ENCODE measurements at places on chromosomes 1 and 21.

- no peak for DNase-seq
Measured at GRCh38 chr1:64969305-64970046, 3.1 kb upstream of the JAK1 start.

- DNase-seq = no peak
Measured at GRCh38 chr1:222916100-222916499, 101.3 kb downstream of the DISP1 start.

GRCh38 chr1:204123376-204123775 is 28.5 kb downstream of the ETNK2 start:
- DNase-seq = no peak

DNA sequence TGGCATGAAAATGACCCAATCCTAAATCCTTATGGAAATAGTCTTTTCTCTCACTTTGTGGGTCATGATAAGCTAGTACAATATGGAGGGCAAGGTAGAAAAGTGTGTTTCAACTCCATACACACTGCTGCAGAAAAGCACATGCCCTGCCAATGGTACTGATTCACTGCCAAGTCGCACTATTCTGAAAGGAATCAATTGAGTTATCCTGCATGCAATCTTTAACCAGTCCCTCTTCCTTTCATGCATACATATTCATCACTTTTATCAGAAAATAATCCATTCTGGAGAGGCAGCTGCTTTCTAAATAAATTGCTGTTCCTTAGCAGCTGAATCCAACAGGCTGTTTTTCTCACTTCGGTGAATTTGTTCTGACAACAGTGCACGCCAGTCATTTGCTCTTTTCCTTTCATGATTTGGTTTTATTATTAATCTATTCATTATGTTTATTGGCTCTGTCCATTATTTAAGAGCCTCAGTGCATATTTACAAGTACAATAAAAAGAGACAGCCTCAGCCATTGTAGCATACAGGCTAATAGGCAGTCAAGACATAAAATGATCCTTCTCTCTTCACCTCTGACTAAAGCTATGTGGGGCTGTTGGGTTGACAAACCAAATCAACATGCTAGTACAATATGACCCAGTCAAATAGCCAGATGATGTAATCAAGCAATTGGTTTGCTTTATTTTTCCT is 108.8 kb downstream of the CHD1L start:
- DNase-seq = no peak

- DNase-seq = no peak
Measured at GRCh38 chr1:100131623-100132022, 1.1 kb downstream of the SASS6 start.

DNA sequence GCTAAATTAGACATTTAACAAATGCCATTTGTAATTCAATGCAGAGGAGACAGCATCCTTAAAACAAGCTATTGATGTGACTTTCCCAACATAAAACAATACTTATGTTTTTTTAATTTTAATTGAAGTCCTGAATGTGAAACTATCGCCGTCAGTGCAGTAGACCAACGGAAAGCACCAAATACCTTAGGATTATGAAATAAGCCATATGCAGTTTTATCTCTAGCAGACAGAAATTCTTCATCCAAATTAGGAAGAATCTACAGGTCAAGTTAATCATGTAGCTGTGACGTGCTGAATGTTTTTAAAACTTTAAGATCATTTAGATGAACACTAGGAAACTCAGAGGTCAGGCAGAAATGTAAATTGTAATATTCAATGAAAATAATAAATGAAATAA is 714 bp upstream of the ST6GALNAC5 start:
- DNase-seq = no peak

GRCh38 chr1:30856260-30856790 is 52.2 kb downstream of the SDC3 start:
- DNase-seq = no peak

DNA sequence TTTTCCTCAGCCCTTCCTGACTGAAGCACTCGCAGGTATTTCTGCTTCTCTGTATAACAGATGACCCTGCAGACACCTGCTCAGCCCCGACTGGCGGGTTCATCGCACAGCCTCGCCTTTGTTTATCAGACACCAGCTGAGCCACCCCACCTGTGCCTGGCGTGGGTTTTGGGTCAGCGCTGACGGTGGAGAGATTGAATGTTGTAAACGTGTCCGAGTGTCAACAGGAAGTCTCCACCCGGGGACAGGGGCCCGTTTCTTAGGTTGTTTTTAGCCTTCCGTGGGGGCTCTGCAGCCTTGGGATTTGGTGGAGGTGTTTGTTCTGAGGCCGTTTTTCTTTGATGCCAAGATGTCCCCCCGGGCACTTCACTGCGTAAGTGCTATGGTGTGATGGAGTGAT is 60.1 kb downstream of the COL18A1 start:
- DNase-seq = peak; percentile 14

GRCh38 chr1:17309426-17310067 is 1.6 kb downstream of the PADI4 start:
- no peak for DNase-seq

DNA sequence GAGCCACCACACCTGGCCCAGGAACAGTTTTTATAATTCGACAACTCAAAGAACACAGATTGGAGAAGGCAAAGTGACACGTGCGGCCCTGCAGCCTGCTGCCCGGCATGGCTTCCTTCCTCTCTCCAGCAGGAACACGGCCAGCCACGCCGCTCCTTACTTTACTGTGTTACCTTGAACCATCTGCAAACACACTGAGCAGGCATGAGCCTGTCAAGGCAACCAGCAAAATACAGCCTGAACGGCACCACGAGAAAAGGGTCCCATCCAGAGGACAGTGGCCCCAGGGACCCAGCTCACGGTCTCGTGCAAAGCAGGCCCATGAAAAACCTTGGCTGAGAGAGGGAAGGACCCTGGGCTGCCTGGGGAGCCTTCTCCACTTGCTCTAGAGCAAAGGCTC is 38.8 kb downstream of the NPHP4 start:
- DNase-seq = no peak

DNA sequence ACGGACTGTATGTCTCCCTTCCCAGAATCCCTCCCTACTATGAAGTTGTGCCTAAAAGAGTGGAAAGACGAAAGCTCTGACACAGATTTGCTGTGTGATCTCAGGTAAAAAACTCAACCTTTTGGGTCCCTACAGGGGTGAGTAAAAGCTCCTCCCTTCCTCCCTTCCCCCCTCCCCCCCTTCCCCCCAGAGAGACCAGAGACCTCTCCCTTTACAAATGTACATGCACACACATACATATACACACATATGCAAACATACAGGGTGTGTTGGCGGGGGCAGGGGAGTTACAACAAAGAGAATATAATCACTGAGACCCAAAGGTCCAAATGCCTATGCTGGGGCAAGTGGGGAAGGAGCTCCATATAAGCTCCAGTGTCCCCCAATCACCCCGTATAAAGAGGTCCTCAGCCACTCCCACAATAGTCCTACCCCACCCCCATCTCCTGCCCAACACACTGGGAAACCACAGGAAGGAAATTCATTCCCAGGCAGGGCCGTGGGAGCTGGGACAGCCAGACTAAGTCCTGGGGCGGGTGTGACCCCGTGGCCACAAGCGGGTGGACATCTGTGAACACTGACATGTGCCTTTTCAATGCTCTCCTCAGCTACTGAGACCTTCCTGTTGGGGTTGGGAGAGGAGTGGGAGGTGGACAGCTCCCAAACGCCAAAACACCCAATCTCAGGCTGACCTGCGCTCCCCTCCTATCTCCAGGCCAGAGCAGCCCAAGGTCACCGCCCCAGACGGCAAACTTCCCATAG is 2.0 kb downstream of the MEF2D start:
- DNase-seq = peak; percentile 77

DNA sequence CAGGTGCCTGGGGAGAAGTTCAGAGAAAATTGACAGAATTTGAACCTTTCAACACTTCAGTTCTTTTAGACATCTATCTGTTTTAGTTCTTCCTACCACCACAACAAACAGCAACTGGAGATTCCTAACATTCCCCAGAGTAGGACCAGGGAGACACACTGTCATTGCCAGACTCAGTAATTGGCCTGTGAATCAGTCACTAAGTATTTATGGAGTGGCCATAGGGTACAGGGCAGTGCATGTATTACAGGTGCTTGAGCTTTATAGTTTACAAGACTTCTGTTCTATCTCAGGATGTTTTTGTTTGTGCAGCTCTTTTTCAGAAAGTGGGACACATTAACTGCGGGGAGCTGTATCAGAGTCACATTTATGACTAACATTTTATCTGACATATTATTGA is 1.7 kb downstream of the CDC14A start:
- DNase-seq = no peak

DNA sequence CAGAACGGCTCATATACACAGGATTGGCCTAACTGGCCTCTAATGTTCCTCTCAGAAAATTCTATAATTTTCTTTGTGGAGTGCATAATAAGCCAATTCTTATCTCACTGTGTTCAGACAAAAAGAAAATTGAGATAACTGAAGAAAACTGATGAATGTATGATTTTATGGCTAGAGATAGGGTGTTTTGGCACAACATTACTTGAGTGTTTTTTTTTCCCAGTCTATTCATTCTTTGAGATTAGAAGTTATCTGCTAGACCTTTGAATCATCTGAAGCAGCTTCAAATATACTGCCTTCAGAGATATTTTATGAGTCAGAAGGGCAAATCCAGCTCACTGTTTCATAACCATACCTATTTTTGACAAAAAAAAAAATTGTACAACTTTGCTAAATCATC is 85.6 kb downstream of the VAV3 start:
- no peak for DNase-seq

DNA sequence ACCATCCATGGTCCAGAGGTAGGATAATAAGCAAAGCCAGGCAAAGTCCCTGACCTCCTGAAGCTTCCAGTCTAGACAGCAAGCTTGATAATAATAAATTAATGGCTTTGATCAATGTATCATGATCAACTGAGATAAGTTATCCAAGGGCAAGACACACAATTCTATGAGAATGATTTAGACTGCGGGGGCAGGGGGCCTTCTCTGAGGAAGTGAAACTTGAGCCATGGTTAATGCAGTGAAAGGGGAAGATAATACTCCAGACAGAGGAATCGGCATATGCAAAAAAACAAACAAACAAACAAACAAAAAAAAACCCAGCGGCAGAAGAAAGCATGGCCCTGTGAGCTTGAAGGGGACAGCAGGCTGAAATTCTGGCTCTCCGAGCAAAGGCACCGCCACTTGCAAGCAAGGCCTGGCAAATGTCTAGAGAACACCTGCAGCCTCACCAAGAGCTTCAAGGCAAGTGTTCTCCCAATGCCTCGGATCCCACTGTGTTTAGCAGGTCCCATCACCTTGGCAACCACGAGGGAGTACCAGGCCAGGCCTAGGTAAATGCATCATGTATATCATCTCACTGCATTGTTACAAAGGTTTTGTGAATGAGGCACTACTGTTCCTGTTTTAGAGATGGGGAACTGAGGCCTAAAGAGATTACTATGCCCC is 24.9 kb downstream of the CSMD2 start:
- no peak for DNase-seq

- no peak for DNase-seq
Measured at GRCh38 chr1:210260096-210260495, 27.5 kb downstream of the SERTAD4 start.

DNA sequence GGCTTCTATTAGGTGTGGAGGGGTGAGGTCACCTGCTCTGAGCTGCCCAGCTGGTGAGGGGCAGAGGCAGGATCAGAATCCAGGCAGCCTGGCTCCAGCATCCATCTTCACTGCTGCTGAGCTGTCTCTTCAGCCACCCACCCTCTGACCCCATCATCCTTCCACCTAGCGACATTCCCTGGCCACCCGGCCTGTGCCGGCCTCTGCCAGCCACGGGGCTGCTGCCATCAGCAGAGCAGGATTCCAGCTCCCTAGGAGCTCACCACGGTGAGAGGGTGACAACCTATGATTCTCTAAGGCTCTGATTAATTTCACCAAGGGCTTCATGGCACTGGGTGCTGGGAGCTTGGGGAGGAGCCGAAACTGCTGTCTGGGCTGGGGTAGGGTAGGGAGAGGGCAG is 32.1 kb downstream of the ALPL start:
- DNase-seq = no peak

DNA sequence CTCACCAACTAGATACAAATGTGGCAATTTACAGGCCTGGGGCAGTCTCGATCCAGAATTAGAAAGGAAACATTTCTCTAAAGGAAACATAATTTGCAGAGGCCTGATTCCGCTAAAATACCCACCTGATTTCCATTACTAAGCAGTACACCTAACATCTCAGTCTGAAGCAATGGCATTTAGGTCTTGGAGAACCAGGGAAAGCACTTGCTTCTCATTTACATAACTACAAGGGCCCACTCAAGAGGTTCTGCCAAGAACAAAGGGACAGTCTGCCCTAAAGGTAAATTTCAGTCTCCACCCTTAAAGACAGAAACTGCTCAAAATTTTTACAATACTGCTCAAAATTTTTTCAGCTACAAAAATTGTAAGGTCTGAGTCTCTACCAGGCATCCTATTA is 123.7 kb upstream of the GJB5 start:
- no peak for DNase-seq

DNA sequence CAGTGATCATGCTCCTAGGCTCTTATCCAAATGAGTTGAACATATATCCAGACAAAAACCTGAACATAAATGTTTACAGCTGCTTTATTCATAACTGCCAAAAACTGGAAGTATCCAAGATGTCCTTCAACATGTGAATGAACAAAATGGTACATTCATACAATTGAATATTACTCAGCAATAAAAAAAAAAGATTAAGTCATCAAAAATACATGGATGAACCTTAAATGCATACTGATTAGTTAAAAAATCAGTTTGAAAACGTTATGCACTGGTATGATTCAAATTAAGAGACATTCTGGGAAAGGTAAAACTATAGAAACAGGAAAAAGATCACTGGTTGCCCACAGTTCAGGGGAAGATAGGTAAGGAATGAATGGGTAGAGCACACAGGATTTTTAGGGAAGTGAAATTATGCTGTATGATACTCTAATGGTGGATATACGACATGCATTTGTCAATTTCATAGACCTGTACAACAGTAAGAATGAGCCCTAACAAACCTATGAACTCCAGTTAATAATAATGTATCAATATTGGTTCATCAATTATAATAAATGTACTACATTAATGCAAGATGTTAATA is 3.1 kb downstream of the LRRC40 start:
- no peak for DNase-seq
